ENCODE measurements at places on chromosomes 13 and 19.

GRCh38 chr13:37295573-37295972 is 190.1 kb upstream of the CSNK1A1L start:
- DNase-seq: no peak

DNA sequence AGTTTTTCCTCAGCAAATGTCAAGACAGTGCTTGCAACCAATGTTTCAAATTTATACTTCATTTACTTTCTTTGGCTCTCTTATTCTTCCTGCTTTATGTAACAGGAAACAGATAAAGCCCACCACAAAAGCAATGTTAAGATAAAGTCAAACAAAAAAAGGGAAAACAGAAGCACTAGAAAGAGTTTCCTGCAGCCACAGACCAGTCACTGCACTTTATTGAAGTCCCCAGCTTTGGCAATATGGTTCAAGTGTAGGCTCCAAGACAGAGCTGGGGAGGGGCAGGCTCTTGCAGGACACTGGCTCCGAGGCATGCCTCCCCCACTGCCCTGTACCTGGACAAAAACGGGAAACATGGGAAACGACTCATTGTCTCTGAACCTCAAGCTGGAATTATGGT is 15.3 kb upstream of the CDC16 start:
- DNase-seq: no peak

- DNase-seq: no peak
Measured at GRCh38 chr13:36979361-36980050, 19.6 kb downstream of the ALG5 start.

DNA sequence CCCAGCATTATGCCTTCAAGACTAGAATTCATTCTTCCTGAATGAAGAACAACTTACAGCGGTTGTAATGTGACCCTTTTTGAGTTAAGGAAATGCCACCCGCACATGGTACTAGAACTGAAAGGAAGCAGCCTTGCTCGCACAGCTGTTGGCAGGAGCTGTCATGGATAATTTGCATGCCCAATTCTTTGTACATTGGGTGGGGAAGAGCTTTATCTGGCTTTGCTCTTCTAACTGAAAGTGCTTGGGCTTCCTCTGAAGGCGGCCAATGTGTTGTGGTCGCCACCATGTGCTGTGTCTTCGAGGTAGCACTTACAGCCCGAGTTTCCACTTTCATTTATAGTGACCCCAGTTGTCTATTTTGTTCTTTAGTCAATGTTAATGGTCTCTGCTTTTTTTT is 3.4 kb downstream of the CCNE1 start:
- DNase-seq: no peak

DNA sequence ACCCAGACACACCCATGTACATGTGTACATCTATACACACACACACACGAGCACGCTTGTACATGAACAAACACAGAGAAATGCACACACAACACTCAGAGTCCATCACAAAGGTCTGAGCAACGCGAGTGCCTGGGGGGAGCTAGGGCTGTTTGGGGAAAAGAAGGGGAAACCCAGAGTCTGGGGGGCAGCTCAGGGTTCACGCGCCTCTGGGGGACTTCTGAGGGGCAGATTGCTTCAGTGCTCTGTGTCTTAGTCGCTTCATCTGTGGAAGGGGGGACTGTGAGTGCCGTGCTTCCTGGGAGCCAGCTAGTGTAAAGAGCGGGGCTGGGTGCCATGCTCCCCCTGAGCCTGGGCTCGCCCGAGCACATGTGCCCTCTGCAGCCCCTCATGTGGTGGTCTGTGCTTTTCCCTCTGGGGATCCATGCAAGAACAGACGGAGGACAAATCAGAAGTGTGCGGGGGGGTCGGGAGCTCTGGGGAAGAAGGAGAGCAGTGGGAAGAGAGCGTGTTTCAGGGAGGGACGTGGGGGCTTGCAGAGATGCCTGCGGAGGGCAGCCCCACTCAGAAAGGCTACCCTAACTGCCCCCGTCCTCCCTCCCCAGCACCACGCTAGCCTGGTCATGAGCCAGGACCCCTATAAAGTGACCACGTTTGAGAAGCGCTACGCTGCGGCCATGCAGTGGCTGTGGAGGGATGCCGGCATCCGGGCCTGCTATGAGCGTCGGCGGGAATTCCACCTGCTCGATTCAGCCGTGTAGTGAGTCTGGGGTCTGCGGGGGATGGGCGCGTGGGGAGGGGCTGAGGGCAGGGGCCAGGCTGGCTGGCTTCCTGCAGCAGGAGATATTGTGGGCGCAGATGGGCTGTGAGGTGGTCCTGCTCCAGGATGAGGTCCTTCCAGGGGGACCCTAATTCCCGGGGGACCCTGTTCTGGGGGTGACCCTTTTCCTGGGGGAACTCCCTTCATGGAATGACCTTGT is 14.0 kb downstream of the GNA15 start:
- DNase-seq: no peak

- no peak for DNase-seq
Measured at GRCh38 chr13:49540552-49540951, 44.8 kb downstream of the PHF11 start.

DNA sequence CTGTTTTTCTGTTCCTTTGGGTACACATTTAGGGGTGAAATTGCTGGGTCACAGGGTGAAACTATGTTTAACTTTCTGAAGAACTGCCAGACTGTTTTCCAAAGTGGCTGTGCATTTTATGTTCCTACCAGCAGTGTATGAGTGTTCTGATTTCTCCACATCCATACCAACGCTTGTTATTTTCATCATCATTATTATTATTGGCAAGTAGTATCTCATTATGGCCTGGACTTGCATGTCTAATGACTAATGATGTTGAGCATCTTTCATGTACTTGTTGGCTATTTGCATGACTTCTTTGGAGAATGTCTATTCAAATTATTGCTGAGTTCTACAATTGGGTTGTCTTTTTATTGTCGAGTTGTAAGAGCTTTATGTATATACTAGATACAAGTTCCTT is 321.8 kb upstream of the HTR2A start:
- no peak for DNase-seq

DNA sequence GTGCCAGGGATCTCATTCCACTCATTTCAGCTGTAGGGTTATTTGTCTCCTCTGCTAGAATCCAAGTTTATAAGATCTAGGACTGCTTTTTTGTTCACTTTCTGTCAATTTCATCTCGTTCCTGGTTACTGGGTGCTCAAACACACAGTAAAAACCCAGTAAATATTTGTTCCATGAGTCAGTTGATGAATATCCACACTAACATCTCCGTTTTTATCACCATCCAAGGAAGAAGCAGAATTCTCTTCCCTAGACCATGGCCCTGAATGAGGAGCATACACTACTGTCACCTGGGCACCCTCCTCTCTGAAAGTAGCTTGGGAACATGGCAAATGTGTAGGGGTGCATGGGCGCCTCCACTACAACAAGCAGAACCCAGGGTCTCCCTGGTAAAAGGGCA is 390.8 kb downstream of the FOXO1 start:
- DNase-seq: no peak

DNA sequence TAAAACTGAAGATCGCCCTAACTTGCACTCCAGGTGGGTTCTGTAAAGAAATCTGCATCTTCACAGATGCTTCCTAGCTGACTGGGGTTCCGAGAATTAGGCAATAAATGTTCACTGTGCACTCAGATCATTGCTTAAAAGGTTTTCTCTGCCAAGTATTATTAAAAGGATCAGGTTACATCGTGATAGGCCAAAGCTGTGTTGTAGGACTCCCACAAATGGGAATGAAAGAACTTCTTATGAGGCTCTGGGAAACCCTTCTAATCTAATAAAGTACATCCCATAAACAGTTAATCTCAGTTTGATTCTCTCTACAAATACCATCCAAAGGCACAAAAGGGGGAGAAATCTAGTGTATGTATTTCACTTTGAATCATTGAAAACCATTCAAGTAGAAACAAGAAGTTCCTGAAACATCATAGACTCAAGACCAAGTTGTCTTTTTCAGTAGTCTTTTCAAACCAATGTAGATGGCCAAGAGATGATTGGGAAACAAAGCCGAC is 7.1 kb upstream of the POU4F1 start:
- no peak for DNase-seq

GRCh38 chr19:28425046-28425931 is 787.7 kb downstream of the UQCRFS1 start:
- no peak for DNase-seq

GRCh38 chr13:67186995-67187569 is 43.1 kb downstream of the PCDH9 start:
- DNase-seq: no peak

DNA sequence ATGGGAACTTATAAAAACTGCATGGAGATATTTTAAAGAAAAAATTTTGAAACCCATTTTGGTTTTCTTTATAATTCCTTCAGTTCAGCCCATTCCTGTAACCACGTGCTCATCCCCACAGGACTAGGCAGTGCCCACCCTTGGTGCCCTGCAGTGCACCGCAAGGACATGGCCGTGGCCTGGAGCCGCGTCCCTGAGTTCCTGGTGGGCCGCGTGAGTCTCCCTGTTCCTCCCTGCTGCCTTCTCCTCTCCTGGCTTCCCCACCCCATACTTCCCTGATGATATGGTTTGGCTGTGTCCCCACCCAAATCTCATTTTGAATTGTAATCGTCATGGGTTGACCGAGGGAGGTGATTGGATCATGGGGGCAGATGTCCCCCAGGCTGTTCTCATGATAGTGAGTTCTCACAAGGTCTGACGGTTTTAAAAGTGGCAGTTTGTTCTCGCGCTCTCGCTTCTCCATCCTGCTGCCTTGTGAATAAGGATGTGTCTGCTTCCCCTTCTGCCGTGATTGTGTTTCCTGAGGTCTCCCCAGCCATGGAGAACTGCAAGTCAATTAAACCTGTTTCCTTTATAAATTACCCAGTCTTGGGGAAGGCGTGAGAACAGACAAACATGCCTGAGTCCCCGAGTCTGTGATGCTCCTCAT is 31.6 kb upstream of the TFDP1 start:
- DNase-seq: no peak

- DNase-seq: no peak
Measured at GRCh38 chr13:24148414-24149235, 11.9 kb upstream of the SPATA13 start.

DNA sequence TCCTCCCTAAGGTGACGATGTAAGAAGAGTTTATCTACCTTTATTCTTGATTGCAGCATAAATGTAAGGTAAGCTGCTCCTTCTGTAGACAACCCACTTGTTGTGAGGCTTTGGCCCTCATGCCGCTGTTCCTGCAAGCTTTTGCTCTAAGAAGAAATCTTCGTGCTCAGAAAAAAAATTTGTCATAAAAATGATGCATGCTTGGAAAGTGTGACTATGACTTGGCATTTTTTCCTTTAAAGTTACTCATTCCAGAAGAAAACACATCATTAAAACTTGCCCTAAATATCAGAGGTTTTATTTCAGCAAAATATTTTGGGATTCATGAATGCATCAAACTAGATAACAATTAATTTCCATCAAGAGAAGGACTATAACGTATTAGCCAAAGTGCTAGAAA is 39.8 kb downstream of the KCTD12 start:
- DNase-seq: no peak

- no peak for DNase-seq
Measured at GRCh38 chr19:48856921-48857320, 11.5 kb downstream of the PLEKHA4 start.

GRCh38 chr19:18769989-18770528 is 21.0 kb downstream of the COMP start:
- DNase-seq: no peak

DNA sequence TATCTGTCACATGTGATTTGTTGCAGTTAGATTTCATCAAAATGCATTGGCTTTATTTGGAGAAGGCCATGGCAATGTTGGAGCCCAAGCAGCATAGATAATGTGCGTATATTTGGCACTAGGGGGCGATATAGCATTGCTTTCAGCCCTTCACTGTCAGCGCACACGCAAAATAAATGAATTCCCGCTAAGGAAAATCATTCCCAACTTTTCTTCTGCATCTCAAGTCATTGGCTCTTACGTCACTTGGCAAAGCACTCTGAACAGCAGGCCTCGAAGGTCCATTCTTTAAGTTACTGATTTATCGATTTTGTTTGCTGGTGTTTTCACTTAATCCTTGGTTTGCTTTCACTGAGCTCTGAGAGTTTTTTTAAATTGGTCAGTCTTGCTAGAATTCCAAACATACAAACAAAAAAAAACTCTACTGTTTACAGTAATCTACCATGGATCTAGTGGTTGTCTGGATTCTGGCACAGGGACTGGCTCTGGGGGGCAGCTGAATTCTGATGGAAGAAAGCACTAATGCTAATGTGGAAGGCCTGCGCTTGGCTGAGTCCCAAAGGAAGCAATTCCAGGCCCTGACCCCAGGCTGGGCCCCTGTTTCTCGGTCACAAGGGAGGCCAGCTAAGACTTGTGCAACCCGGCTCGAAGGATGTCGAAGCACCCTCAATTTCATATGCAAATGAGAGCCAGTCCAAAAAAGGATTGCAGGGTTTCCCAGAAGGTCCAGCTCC is 97.7 kb upstream of the IPO5 start:
- peak; percentile 6 for DNase-seq

DNA sequence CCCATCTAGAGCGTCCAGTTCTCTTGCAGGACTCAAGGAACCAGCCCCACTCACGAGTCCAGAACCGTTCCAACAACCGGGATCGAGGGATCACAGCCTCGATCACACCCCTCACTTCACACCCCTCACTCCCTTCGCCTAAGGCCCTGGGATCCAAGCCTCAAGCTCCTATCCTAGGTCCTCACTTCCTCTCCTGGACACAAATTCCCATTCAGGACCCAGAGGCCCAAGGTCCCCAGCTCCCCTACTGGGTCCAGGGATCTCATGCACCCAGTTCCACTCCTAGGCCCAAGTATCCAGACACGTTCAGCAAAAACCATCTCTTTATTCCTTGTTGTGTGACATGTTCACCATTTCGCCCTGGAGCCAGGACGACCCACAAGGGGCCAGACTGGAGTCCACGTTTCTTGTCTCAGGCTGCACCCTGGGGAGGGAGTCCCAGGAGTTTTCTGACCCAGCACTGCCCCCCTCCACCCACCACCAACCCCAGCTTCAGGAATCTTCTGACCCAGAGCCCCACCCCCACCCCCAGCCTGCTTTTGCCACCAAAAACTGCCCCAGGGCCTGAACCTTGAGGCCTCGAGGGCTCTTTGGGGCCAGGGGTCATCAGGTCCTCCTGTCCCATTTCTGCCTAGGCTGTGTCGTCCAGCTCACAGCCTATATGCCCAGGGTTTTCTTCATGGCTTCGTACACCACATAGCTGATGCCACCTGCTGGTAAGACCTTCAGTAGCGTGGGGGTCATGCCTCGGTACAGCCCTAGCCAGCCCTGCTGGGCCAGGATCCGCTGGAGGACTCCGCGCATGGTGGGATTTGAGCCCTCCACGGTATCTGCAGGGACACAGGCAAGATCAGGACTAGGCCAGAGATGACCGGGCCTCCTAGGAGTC is 1.4 kb upstream of the KHSRP start:
- DNase-seq: no peak

GRCh38 chr13:24627946-24628345 is 52.3 kb upstream of the ATP12A start:
- DNase-seq: no peak

GRCh38 chr13:28704919-28705318 is 13.9 kb downstream of the SLC46A3 start:
- no peak for DNase-seq

- DNase-seq: no peak
Measured at GRCh38 chr19:42206871-42207755, 10.4 kb downstream of the DEDD2 start.

GRCh38 chr13:79477968-79478367 is 3.0 kb upstream of the NDFIP2 start:
- no peak for DNase-seq

All from NCI-H2081 treated with DMSO at 0.1 percent for 48 hours (cell line).